ENCODE measurements at places on chromosomes 16 and 17. TPM values are rescaled to one million over a fixed set of nuclear protein-coding genes. Genes with fewer than 3 reads are reported as not detected.

Gene ABCC11
- 0.15 TPM for polyA plus RNA-seq

Gene GRAP
- polyA plus RNA-seq = 1.5 TPM

Gene HBQ1
- polyA plus RNA-seq = not detected

Gene SDR42E2
- polyA plus RNA-seq = not detected

Gene DRC3
- 1.9 TPM for polyA plus RNA-seq

Gene SLC39A11
- polyA plus RNA-seq = 6.1 TPM

Gene DNAH9
- polyA plus RNA-seq = 0.95 TPM

Gene APOBR
- 6.6 TPM for polyA plus RNA-seq

Gene TBC1D3I
- polyA plus RNA-seq = not detected

Gene MYH8
- polyA plus RNA-seq = not detected

Gene ITGAD
- polyA plus RNA-seq = 0.03 TPM

Gene HDAC5
- polyA plus RNA-seq = 37.6 TPM

Gene DHRS7B
- polyA plus RNA-seq = 19.7 TPM

Gene PLLP
- polyA plus RNA-seq = 28.0 TPM

Gene FBXO39
- 0.10 TPM for polyA plus RNA-seq

Gene NDUFB10
- polyA plus RNA-seq = 274 TPM

Gene TBC1D28
- polyA plus RNA-seq = not detected

Gene TBC1D3E
- not detected for polyA plus RNA-seq

Gene AANAT
- polyA plus RNA-seq = not detected

Gene ALDH3A2
- polyA plus RNA-seq = 37.9 TPM

Gene PRR35
- 0.20 TPM for polyA plus RNA-seq

Gene GJD3
- polyA plus RNA-seq = 0.78 TPM

Gene ERCC4
- 1.3 TPM for polyA plus RNA-seq

Gene NEUROD2
- 0.01 TPM for polyA plus RNA-seq

Gene CRYBA1
- not detected for polyA plus RNA-seq

Gene ABCA9
- polyA plus RNA-seq = 23.9 TPM

Gene ZNF469
- polyA plus RNA-seq = 0.06 TPM

Gene CDH8
- not detected for polyA plus RNA-seq

Gene TMED6
- 104 TPM for polyA plus RNA-seq

Gene GPR142
- 0.45 TPM for polyA plus RNA-seq

Gene LYRM9
- polyA plus RNA-seq = 12.5 TPM

Gene HOXB9
- 0.15 TPM for polyA plus RNA-seq

Gene KRTAP16-1
- polyA plus RNA-seq = not detected

Gene GNG13
- polyA plus RNA-seq = not detected

Gene LIMD2
- polyA plus RNA-seq = 10.4 TPM

Gene MRC2
- 52.2 TPM for polyA plus RNA-seq

Gene HOXB6
- 10.4 TPM for polyA plus RNA-seq

Gene TEKT3
- 0.67 TPM for polyA plus RNA-seq

Gene TNFRSF13B
- not detected for polyA plus RNA-seq

Gene CWC25
- 19.8 TPM for polyA plus RNA-seq

Gene KIF1C
- polyA plus RNA-seq = 113 TPM

Gene PTGES3L
- 3.9 TPM for polyA plus RNA-seq

Measured in adipose tissue (tissue), 3 donors.